Aortic smooth muscle cell (primary cell): ENCODE measurements at places on chromosomes 3 and 15. TPM values are rescaled to one million over a fixed set of nuclear protein-coding genes. Genes with fewer than 3 reads are reported as not detected.

The AP3B2 gene
- 0.40 and 0.56 TPM in 2 replicates for total RNA-seq

The AKAP13 gene
- total RNA-seq: 75.0 and 117 TPM in 2 replicates

The FOXB1 gene
- total RNA-seq: not detected in 2 replicates

The LRCH3 gene
- 50.7 and 72.3 TPM in 2 replicates for total RNA-seq

The ATP8B4 gene
- total RNA-seq: 0.75 and 1.5 TPM in 2 replicates

The CHRFAM7A gene
- 2.5 and 6.1 TPM in 2 replicates for total RNA-seq

The GPR27 gene
- 0.13 TPM in 1 of 2 replicates, not detected in the other for total RNA-seq

The CNTN4 gene
- 0.19 TPM in 1 of 2 replicates, not detected in the other for total RNA-seq

The PTH1R gene
- total RNA-seq: 0.06 and 0.13 TPM in 2 replicates

The TOMM70 gene
- 45.8 and 50.1 TPM in 2 replicates for total RNA-seq

The TM6SF1 gene
- total RNA-seq: 0.50 and 0.92 TPM in 2 replicates

The C2CD4B gene
- total RNA-seq: 0.26 and 0.31 TPM in 2 replicates

The CSPG5 gene
- under 0.01 and 0.25 TPM in 2 replicates for total RNA-seq

The LINGO1 gene
- under 0.01 TPM in 2 replicates for total RNA-seq

The ERICH6 gene
- 0.06 and 0.13 TPM in 2 replicates for total RNA-seq

The GP5 gene
- 0.26 and 0.44 TPM in 2 replicates for total RNA-seq

The TICRR gene
- total RNA-seq: 1.2 and 2.5 TPM in 2 replicates

The GAP43 gene
- total RNA-seq: 5.9 and 9.9 TPM in 2 replicates
